ENCODE measurements at places on chromosomes 1 and 21.

DNA sequence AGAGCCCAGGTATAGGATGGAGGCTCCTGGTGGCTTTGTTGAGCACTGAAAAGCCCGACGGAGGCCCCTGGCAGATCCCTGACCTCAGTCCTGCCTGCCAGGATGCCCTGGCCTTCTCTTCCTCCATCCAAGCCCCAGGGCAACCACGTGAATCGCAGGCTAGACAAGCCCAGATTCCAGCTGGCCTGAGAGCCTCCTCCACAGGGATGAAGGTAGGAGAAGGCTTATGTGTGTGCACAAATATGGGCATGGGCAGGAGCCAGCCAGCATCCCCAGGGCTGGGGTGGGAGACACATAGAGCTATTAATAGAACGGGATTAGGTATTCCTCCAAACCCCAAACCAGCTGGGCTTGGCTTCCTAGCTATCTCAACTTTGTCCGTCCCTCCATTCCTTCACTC is 4.0 kb upstream of the EXTL1 start:
- no peak for DNase-seq

- no peak for DNase-seq
These were observed 482.4 kb downstream of the OMA1 start for GRCh38 chr1:58064166-58064565.

GRCh38 chr1:96710708-96711477 is 10.7 kb upstream of the PTBP2 start:
- DNase-seq, result no peak

DNA sequence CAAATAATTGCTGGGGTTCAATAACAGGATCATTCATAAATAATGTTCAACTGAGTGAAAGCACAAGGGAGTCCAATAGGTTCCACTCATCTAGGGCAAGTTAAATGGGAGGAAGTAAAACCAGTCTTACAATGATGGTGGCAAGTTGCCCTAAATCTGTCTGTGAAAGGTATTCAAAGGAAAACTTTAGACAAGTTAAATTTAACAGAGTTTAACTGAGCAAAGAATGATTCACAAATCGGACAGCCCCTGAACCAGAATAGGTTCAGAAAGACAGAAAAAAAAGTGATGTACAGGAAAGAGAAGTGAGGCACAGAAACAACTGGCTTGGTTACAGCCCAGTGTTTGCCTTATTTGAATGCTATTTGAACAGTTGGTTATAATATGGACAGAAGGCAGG is 183.5 kb upstream of the ADGRL4 start:
- no peak for DNase-seq

DNA sequence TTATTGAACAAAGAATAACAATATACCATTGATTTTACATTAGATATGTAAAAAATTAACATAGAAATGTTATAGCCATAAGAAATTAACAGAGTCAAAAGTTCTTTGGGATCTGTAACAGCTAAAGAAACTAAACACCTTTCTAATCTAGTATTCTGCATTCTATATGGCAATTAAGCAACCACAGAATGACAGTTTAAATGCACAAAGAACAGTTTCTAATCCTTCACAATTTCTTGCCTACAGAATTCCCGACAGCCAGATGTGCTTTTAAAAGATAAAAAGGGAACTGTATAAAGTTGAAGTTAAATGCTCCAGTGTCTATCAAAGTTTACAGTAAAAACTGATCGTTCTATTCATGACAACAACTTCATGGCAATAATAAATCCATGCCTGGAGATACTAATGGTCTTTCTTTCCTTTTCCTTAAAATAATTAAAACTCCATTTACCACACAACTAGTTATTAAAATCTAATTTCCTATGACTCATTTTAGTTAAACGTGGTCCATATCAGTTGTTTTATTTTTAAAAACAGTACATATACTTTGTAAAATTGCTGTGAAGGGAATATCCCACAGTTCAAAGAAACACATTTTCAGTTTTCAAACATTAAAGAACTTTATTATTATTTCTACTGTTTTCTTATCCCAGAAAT is 110.2 kb downstream of the EIF4G3 start:
- DNase-seq, result no peak

- DNase-seq, result no peak
These were observed 25.4 kb downstream of the PHGDH start for GRCh38 chr1:119737040-119737682.

GRCh38 chr1:64962441-64962840 is 3.9 kb downstream of the JAK1 start:
- DNase-seq, result peak; percentile 53

DNA sequence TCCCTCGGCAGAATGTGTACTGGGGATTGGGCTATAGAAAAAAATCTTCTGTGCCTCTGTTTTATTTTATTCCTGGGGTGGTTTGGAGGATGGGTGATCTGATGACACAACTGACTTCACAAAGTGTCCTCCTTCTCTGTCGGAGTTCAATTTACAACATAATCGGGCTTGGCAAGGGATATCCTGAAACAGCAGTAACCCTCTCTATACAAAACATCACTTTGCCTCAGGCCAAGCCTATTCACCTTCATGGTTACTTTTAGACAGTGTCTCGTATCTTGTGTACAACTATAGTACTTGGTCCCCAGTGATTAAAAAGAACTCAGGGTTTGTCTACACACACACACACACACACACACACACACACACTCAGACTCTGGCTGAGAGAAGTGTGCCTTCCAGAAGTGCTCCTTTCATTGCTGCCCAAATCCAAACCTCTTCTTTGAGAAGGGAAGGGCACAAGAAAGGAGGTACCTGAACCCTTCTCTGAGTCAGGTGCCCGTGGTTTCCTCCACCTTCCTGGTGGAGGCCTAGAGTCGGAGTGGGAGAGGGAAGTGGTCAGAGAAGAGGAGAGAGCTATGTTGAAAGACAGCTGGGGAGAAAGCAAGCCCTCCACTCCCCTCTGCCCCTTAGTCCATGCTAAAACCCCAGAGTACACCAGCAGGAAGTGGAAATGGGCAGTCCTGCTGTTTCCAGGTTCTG is 62.4 kb upstream of the POU2F1 start:
- no peak for DNase-seq

DNA sequence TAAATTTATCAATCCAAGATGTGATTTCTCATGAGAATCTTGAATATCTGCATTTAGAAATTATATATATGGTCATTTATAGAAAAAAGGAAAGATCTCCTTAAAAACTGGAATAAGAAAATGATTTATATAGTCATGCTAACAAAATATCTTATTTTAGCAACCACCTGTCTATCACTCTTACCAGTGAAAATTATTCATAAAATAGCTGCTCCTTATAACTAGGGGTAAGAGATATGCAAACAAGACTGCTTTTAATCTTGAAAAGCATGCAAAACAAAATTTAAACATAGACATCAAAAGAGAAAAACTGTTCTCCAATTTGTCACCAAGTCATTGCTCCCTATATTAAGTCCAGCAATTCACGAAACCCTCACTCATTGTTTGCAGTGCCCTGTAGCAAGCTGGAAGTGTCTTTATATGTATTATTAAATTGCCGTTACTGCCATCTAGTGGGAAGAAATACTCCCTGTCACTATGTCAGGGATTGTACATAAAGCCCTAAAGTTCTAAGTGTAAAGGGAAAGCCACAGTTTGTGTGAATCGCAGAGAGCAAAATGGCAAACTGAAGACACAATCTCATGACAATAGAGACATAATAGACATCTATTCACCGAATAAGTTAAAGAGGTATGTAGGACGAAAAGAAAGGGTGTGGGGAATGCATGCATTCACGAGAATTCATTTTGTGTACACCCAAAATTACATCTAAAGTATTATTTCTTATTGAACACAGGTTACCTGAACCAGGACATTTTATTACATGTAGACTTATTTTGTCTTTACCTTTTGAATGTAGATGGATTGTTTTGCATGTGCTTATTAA is 600.5 kb downstream of the USP25 start:
- no peak for DNase-seq

DNA sequence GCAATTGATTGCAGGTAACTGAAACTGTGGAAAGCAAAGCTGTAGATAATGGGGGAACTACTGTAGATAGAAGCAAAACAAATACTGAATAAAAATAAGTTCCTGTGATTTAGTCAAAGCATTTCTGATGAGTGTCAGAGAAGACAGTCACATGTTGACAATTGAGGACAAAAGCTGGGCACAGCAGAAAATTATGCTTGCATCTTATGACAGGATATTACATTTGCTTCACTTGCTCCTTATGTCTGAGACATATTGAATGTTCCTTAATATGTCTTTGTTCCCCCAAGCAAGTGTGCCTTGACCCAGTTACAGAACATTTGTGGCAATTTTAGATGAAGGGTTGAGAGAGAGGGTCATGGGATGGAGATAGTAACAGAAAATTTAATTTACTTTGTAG is 526.0 kb upstream of the B3GALT2 start:
- no peak for DNase-seq

DNA sequence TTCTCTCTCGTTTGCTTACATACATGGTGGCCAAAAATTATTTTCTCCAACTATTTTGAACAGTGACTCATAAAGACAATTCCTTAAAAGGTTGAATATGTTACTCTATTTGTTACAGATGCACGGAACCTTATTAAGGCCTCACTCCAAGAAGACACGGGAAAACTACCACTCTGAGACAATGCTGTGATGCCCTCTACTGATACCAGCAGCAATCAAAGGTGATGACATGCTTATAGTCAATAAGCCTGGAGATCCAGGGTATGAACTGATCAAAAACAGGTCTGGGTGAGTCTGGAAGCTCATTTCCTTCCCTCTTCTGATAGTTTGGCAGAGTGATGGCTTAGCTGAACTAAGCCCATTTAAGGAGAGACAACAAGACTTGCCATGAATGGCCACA is 563.0 kb downstream of the LRRIQ3 start:
- no peak for DNase-seq

DNA sequence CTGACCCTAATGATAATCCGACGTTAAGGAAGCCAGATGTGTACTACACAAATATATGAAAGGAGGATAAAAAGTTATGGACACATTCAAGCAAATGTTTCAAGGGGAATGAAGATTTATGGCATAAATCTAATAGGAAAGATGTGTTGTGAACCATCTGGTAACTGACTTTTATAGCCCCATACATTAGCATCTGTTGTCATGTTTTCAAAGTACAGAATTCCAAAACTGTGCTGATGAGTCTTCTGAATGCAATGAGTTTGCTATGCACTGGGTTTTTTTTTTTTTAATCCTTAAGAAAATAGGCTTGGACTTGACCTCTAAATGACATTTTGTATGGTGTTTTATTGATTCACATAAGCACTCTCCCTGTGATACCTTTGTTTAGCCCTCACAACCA is 158.5 kb upstream of the ESRRG start:
- DNase-seq, result no peak

GRCh38 chr1:63835128-63835527 is 61.3 kb downstream of the ROR1 start:
- no peak for DNase-seq

- no peak for DNase-seq
These were observed 91.0 kb downstream of the OLFML2B start for GRCh38 chr1:161932668-161933067.

DNA sequence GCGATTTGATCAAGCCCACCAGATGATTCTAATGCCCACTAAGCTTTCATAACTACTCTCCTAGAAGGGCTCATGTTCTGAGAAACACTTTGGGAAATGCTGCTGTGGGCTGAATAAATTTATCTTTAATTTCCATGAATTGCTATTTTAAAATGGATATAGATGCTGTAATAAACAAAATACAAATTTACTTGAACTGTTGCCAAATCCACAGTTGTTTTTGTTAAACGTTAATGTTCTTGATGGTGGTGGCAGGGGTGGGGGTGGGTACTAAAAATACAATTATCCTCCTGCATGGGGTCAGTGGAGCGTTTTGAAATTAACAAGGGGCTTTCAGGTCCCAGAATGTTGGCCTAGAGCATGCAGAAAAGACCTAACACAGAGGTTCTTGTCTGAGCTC is 244.7 kb upstream of the POU3F1 start:
- DNase-seq, result no peak

- no peak for DNase-seq
These were observed 813 bp upstream of the DEDD start for GRCh38 chr1:161133220-161133740.

DNA sequence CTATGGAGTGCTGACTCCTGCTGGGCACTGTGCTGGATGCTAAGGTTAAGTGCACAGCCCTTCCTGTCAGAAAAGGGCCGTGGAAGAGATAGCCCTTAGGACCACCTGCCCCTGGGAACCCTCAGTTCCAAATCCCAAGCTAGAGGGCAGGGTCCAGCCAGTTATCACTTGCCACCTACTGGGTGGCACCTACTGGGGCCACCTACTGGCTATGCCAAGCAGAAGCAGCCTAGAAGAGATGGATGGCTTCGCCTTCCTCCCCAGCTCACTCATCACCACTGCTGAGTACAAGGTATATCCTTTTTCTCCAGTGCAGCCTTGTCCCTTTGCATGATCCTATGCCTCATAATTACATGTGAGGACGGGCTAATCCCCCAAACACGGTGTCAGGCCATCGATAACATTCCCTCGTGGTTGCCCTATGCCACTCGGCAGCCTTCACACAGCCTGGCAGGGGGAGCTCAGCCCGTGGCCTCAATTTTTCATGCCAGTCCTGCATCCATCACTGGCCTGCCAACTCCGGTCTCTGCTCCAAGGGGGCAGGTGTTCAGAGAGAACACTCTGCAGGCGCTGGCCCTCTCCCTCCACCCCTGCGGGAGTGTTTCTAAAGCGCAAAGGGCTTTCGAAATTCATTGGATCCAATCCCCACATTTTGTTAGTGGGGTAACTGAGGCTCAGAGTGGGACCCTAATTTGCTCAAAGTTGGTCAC is 49.0 kb downstream of the SYT2 start:
- DNase-seq, result no peak

- peak; percentile 3 for DNase-seq
These were observed 476 bp downstream of the AXDND1 start for GRCh38 chr1:179366093-179366800.

DNA sequence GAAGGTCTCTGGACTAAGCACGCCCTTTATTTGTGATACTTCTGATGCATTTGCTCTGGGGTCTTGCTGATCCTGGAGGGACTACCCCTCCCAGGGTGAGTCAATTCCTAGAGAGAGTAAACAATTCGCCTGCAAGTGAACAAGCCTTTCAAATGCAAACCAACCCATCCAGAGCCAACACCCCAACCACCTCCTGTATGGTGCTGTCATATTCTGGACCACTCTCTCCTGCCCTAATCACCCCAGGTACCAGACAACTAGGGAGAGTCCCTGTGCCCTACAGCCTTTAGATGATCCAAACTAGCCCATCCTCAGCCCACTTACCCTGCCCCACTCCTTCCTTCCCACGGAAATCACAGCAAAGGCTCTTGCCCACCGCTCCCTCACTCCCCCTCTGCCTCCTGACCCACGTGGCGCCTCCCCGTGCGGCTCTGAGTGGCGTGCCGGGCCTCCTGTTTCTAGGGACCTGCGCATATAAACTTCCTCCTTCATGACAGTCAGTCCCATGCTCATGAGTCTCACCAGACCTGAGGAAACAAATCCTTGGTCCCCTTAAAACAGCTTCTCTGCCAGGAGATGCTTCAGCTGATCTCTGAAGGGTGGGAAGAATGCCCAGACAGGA is 37.2 kb downstream of the ACTA1 start:
- no peak for DNase-seq

DNA sequence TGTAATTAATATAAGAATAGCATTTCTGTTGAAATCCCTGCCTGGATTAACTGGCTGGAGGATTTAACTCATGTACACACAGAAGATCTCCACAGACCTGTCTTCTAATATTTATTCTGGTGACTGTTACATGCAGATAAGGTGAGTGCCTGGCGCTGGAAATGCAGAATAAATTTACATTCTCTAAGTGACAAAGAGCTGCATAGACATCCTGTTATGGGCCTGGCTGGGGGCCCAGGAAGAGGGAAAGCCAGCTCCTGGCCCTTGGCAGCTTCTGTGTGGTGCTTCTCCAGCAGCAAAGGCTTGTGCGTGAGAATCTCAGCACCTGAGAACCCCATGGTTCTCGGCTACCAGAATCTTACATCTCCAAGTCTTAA is 446.6 kb downstream of the PTPRU start:
- DNase-seq, result no peak

GRCh38 chr1:171711643-171712042 is 30.2 kb downstream of the VAMP4 start:
- no peak for DNase-seq
